Activated T-helper 1 cell treated with Interleukin-2 at 50 U/mL for 16 hours (primary cell): ENCODE measurements at places on chromosomes 5 and 9.

DNA sequence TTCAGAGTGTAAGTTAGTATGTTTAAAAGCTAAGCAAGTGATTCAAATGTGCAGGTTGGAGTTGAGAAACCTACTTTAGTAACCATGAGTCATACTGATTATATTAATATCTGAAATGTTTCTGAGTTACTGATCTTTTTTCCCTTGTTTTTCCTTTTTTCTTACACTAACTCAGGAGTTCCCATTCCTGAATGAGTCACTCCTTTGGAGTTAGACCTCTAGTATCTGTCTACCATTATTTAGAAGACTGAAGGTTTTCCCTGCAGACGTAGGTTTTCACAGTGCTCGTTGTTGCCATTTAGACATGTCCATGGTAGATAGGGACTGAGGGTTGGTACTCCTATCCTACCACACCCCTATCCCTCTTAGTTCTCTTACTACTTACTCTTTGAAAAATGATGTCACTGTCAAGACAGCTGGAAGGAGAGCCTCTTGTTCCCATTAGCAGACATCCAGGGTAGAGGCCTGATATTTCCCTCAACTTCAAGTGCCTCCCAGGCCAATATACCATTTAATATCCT lies 20.2 kb downstream of the OCLN start:
- no peak for DNase-seq

DNA sequence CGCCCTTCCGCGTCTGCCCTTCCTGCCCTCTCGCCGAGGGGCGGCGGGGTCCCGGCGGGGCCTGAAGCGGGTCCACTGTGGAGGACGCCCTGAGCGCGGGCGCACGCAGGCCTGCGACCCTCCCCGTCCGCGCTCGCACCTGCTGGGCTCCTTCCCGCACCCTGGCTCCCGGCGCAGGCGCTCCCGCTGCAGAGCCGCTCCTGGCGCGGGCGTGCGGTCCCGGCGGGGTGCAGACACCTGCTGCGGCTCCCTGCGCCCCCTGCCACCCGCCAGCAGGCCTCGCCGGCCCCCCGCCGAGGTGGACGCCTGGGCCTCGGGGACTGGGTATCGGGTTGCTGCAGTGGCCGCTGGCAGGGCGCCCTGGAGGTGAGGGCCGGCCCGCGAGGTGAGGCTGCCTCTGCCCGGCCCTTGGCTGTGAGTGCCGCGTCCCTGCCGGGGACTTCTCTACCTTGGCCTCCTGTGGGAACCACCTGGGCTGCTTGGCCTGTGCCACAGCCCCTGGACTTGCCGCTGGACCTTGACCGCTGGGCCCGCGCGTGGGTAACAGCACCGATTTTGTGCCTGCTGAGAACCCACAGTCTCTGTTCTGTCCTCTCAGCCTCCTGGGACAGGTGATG lies 627 bp downstream of the ARRDC1 start:
- DNase-seq: no peak

DNA sequence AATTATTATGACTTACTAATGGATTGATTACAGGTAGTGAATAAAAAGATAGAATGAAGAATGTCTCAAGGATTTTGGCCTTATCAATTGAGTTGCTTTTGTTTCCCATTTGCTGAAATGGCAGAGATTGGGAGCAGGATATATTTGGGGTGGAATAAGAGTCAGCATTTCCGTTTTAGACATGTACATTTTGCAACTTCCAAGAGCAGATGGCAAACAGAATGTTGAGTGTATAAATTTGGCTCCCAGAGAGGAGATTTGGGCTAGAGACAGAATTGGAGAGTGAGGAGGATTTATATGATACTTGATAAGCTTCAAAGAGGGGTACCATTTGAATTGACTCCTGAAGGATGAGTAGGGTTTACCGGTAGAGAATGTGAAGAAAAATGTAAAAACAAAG lies 437.9 kb upstream of the PAPPA start:
- DNase-seq: no peak

- DNase-seq: no peak
These were observed 21.3 kb downstream of the PRDM9 start for GRCh38 chr5:23528677-23529076.

DNA sequence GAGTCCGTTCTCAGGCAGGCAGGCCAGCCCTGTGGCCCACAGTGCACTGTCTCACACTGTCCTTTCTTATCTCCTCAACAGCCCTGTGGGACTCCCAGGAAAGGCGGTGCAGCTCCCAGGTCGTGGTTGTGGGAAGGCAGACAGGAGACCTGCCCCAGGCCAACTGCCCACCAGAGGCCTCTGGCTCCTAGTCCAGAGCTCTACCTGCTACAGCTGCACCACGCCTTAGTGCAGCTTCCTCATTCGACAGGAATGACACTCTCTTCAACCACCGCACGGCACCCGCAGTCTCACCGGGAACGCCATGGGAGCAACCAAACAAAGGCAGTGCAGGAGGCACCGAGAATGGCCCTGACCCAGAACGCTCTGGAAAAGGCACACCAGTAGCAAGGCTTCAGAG lies 25.3 kb downstream of the CAMSAP1 start:
- no peak for DNase-seq

GRCh38 chr5:38871790-38872551 lies 26.2 kb downstream of the OSMR start:
- DNase-seq: no peak

- DNase-seq: no peak
These were observed 33.0 kb downstream of the FAM240B start for GRCh38 chr9:38686933-38687332.
